A172 (cell line): ENCODE measurements at places on chromosomes 11 and 22. TPM values are rescaled to one million over a fixed set of nuclear protein-coding genes. Genes with fewer than 3 reads are reported as not detected.
A peak's percentile ranks its signal among the peaks of the same experiment; 100 is the strongest.

APOL3 gene
- 3.1 and 3.9 TPM in 2 replicates for total RNA-seq

SLC5A12 gene
- total RNA-seq: 1.1 and 1.9 TPM in 2 replicates

MRGPRX1 gene
- total RNA-seq: not detected in 2 replicates

LRRC74B gene
- 0.77 TPM in 1 of 2 replicates, not detected in the other for total RNA-seq

RAPSN gene
- total RNA-seq: not detected in 2 replicates

SCGB1D2 gene
- not detected in 2 replicates for total RNA-seq

IFITM10 gene
- 2.9 and 3.0 TPM in 2 replicates for total RNA-seq

PANX3 gene
- not detected in 2 replicates for total RNA-seq

FIBIN gene
- not detected in 2 replicates for total RNA-seq

PARVB gene
- total RNA-seq: 2.3 and 6.3 TPM in 2 replicates

OR5AL1 gene
- not detected in 2 replicates for total RNA-seq

GRCh38 chr11:64492561-64492960, 98.5 kb upstream of the SLC22A12 start:
- no peak for DNase-seq

DNA sequence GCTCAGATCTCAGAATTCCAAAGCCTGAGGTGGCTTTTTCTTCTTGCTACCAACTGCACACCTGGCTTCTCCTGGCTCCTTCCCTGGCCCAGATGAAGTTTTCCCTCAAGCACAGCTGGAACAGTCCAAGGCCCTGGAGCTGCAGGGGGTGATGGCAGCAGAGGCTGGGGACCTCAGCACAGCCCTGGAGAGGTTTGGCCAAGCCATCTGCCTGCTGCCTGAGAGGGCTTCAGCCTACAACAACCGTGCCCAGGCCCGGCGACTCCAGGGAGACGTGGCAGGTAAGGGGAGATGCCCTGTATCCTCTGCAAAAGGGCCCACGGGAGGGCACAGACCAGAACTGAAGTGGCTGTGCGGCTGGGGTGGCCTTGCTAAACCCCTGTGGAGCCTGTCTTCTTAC, 1.2 kb downstream of the TTC36 start:
- DNase-seq: no peak

- DNase-seq: no peak
These were observed 64.6 kb downstream of the RPL27A start for GRCh38 chr11:8747173-8747572.

DNA sequence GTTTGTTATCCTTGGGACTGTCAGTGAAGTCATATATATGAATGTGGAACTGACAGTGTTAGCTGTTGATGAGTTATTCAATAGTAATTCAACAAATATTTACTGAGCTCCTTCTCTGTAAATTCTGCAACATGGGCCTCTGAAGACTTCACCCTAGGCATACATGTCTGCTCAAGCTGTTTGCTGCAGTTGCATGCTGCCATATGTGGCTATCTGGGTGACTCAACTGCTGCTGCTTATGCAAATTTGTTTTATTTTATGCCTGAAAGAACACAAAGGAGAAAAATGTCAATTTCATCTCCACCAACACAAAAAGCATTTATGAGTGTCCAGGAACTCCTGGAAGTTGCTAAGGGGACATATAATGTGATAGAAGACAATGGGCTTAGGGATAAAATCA, 417.6 kb downstream of the AASDHPPT start:
- DNase-seq: no peak

DNA sequence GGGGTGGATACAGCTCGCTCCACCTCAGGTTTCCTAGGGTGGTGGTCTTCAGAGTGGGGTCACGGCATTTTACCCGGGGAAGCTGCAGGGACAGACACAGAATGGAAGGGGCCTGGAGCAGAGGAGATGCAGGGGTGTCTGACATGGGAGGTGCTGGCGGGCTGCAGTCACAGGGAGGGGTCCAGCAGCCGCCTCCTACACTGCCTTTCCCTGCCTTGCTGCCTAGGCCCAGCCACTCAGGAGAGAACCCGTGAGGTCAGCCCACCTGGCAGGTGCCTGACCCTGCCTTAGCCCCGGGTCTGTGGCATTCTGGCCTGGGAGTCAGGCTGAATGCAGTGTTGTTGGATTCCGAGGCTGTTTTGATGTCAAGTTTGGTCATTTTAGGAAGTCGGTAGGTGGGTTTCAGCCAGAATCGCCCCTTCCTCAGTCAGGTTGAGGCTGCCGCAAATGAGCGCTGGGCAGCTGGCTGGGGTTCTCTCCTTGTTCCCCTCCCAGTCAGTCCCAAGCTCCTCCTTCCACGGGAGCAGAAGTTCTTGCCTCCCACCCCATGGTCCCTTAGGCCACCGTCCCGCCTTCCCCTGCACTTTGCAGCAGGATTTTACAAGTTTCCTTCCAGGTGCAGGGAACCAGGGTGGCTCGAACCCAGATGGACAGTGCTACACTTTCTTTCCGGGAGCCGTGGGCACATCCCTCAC, 294.5 kb downstream of the TBC1D22A start:
- DNase-seq: no peak

- DNase-seq: no peak
These were observed 13.0 kb upstream of the FCHSD2 start for GRCh38 chr11:73155102-73155501.

DNA sequence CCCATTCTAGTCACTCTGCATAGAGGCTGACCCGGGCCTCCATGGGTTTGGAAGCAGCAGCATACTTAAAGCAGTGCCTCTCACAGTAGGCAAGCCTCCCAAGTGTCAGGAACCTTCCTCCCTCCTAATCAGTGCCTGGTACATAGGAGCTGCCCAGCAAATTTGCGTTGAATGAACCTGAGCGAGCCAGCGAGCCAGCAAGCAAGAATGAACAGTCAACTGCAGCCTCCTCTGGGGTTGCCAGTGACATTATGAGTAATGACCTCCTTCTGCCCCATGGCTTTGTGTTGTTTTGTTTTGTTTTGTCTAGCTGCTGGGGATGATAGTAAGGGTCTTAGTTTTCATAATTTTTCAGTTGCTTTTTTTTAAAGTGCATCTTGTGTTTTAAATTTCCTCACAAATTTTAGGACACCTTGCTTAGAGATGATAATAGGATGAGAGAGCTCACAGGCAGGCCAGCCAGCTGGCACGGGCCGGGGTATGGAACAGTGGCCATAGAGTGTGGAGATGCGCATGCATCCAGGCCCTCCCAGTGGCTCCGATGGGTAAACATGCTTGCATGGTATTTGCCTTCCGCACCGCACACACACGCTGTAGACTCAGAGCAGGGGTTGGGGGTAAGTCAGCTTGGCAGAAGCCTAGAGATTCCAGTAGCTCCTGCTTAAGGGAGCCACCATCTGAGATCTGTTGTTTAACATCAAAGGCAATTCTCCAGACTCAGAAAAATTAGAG, 36.1 kb downstream of the TTC12 start:
- DNase-seq: no peak

- DNase-seq: peak; percentile 11
These were observed 159.2 kb downstream of the MSANTD4 start for GRCh38 chr11:105862736-105863367.

GRCh38 chr11:105923807-105924206, 98.2 kb downstream of the MSANTD4 start:
- no peak for DNase-seq

- DNase-seq: no peak
These were observed 6.9 kb downstream of the DLG2 start for GRCh38 chr11:85620256-85620655.

DNA sequence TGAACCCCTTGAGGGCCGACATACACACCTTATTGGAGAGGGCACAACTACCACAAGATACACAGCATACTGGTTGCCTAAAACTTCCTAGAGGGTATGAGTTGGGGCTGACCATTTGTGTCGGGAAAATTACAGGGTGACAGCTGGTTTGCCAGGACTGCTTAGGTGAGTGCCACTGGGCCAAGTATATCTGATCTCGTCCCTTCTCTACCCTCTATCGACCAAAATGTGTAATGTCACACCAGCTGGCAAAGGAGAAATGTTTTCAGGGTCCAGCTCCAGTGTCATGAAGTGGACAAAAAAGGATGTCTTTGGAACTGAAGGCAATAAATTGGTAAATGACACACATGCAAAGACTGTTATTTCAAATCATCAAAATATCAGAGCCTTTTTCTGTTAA, 126.1 kb downstream of the PGR start:
- DNase-seq: no peak

- DNase-seq: no peak
These were observed 180.6 kb upstream of the GRIA4 start for GRCh38 chr11:105429096-105429910.

GRCh38 chr11:25794804-25795203, 537.1 kb upstream of the ANO3 start:
- DNase-seq: no peak

GRCh38 chr11:11373934-11374333, 20.9 kb upstream of the CSNK2A3 start:
- no peak for DNase-seq

DNA sequence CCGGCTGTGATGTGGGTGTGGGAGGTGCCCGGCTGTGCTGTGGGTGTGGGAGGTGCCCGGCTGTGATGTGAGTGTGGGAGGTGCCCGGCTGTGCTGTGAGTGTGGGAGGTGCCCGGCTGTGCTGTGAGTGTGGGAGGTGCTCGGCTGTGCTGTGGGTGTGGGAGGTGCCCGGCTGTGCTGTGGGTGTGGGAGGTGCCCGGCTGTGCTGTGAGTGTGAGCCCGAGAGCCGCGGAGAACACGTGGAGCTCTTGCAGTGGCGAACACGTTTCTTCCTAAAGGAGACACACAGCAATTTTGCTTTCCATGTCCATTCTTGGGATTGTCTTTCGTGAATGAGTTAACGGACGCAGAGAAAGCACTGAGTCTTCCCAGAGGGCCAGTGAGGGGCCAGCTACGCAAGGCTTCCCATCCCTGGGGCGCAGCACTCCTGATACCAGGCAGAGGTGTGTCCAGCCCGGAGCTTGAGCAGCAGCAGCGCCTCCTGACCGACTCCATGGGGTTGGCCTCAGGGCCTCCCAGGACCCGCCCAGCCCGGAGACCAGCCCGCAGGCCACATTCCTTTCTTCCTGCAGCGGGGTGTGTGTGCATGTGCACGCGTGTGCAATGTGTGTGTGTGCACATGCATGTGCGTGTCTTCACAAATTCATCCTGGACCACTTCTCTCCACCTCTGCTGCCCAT, 245.0 kb upstream of the B3GAT1 start:
- no peak for DNase-seq

DNA sequence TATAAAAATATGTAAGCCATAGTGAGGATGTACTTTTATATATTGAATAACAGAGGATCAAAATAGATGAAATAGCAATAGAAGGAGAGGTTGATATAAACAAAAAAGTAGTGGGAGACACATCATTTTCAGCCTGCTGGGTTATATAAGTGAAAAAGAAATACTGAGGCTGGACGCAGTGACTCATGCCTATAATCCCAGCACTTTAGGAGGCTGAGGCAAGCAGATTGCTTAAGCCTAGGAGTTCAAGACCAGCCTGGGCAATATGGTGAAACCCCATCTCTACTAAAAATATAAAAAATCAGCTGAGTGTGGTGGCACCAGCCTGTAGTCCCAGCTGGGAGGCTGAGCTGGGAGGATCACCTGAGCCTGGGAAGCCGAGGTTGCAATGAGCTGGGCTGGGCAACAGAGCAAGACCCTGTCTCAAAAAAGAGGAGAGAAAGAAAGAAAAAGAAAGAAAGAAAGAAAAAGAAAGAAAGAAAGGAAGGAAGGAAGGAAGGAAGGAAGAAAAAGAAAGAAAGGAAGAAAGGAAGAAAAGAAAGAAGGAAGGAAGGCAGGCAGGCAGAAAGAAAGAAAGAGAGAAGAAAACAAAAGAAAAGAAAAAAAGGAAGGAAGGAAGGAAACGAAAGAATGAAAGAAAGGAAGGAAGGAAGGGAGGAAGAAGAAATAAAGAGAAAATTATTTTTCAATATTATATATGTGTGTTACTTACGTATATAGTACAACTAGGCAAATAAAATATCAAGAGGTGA, 7.0 kb upstream of the P2RY2 start:
- DNase-seq: no peak

DNA sequence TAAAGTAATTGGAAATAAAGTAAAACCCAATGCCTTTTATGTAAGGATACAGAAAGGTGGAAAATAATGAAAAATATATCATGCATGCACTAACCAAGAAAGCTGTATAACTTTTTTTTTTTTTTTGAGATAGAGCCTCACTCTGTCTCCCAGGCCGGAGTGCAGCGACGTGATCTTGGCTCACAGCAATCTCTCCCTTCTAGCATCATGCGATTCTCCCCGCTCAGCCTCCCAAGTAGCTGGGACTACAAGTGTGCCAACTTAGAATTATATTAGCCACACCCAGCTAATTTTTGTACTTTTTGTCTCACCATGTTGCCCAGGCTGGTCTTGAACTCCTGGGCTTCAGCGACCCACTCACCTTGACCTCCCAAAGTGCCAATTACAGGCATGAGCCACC, 4.5 kb downstream of the GGT5 start:
- no peak for DNase-seq

- no peak for DNase-seq
These were observed 26.8 kb upstream of the NRIP3 start for GRCh38 chr11:9030601-9031000.

- DNase-seq: no peak
These were observed 668 bp upstream of the LRRC32 start for GRCh38 chr11:76671237-76671592.

DNA sequence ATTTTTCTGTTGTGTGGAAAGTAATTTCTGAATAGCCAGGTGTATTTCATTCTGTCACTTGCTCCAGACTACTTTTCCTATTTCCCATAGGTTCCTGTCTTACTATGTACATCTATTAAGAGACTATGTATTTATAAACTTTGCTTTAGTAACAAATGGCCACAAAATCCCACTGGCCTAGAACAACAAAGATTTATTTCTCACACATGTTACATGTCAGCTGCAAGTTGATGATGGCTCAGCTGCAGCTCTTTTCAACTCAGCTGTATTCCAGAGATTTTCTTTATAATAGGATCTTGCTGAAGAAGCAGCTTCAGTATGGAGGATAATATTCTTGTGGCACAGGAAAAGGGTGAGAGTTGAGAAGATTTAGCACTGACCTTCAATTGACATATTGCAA, 539.6 kb upstream of the LRRC4C start:
- DNase-seq: no peak

DNA sequence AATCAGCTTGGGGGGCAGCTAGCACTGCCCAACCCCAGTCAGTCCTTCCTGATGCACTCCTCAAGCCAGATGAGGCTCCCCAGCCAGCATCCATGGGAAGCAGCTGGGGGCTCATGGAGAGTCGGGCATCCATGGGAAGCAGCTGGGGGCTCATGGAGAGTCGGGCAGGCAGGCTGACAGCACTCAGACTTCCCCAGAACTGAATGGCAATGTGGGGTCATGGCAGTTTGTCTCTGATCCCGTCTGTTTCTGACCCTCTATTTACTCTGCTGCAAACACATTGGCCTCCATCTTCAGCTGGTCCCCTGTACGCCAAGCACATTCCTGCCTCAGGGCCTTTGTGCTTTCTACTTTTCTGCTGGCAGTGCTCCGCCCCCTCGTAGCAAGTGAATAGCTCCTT, 314.8 kb downstream of the NTM start:
- DNase-seq: no peak

GRCh38 chr22:26172389-26172990, 3.2 kb downstream of the SEZ6L start:
- DNase-seq: peak; percentile 1

- no peak for DNase-seq
These were observed 35.3 kb downstream of the GALNT18 start for GRCh38 chr11:11586465-11586864.

DNA sequence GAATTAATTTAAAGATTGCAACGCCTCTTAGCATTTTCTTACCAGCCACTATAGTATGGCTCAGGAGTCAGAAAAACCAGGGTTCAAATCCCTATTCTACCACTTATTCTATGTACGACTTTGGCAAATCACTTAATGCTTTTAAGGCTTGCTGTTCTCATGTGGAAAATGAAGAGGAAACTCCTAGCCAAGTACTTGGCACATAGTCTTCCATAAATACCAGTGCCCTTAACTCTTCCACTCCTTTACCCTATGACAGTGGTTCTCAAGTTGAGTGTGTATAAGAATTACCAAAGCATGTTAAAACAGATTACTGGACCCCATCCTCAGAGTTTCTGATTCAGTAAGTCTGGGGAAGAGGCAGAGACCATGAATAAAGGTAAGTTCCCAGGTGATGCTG, 107.6 kb downstream of the RBFOX2 start:
- no peak for DNase-seq
